ENCODE measurements at places on chromosomes 7 and 10.

- no peak for DNase-seq
Measured at GRCh38 chr10:116995648-116996047, 9.3 kb downstream of the SHTN1 start.

- DNase-seq, result no peak
Measured at GRCh38 chr10:22998091-22998490, 70.2 kb downstream of the ARMC3 start.

- no peak for DNase-seq
Measured at GRCh38 chr7:45712872-45713668, 138.9 kb downstream of the ADCY1 start.

DNA sequence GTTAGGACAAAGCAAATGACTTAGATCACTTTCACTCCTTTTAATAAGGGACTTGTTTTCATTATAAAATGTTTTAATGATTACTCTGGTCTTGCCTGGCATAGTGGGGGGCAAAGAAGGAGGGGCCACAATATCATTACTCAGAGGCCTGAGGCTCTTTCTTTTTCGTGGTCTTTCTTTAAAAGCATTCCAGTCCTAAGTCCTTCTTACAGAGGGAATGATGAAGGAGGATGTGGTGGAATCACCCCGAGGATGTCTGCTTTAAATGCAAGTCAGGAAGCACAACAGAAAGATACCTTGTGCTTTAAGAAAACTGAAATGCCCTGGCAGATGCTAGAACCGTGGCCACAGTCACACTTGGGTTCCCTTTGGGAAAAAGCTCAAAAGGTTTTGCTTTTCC, 379.1 kb downstream of the INHBA start:
- no peak for DNase-seq

DNA sequence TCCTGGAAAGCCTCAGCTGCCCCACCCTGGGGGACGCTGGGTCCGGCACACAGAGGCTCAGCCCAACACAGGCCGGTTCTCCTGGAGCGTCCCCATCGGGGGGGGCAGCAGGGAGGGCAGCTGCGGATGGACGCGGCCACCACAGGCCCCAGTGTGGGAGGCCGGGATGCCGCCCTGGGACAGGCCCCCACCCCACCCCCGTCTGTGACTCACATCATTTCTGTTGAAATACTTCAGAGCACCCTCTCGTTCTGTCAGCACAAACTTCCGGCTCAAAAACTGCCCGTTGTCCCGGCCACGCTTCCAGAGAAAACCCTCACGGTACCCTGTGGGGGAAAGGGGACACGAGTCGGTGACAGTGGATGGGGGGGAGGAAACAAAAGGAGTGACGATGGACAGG, 28.5 kb downstream of the GET4 start:
- DNase-seq, result no peak

DNA sequence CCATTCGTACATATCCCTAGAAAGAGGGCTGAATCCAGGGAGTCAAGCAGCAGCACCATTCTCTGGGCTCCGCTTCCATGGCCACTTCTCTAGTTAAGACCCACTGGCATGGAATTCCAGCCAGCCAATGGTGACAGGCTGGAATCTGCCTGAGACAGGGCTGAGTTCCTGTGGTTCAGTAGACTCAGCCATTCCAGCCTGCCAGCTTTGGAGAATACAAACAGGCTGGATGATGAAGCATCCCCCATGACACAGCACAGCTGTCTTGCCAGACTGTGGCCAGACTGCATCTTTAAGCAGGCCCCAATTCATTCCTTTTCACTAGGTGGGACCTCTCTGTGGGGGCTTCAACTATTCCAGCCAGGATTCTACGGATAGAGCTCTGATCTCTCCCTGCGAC, 329.6 kb downstream of the XPNPEP1 start:
- no peak for DNase-seq

- DNase-seq, result no peak
Measured at GRCh38 chr7:81162234-81162633, 243.4 kb upstream of the SEMA3C start.

All from CD4-positive, alpha-beta T cell treated with Interleukin-6 at 100 ng/mL for 8 hours (primary cell).